ENCODE measurements at places on chromosomes 4 and X. TPM values are rescaled to one million over a fixed set of nuclear protein-coding genes. Genes with fewer than 3 reads are reported as not detected.
A peak's percentile ranks its signal among the peaks of the same experiment; 100 is the strongest.

DNA sequence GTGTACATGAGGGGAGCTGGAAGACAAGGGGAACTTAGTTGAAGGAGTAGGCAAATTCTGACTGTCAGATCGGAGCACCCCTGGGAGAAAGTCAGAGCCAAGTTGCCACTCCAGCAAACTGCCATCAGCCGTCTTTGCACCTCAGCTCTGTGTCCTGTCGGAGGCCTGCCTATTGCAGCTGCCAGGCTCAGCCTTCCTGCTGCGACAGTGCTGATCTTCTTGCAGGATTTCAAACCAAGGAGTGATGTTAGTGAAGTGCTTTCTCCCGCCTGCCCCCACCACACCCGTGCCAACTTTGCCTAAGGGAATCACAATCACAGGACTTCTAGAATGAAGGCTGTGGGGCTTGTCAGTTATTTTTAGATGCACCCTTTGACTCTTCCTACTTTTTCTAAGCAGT, 185.3 kb downstream of the KIT start:
- DNase-seq: no peak

- DNase-seq: no peak
These were observed 226.4 kb downstream of the MAGEB5 start for GRCh38 chrX:26442340-26442739.

The CTAG1B gene
- not detected for total RNA-seq

GRCh38 chr4:43853565-43854264, 594.9 kb downstream of the KCTD8 start:
- no peak for DNase-seq

DNA sequence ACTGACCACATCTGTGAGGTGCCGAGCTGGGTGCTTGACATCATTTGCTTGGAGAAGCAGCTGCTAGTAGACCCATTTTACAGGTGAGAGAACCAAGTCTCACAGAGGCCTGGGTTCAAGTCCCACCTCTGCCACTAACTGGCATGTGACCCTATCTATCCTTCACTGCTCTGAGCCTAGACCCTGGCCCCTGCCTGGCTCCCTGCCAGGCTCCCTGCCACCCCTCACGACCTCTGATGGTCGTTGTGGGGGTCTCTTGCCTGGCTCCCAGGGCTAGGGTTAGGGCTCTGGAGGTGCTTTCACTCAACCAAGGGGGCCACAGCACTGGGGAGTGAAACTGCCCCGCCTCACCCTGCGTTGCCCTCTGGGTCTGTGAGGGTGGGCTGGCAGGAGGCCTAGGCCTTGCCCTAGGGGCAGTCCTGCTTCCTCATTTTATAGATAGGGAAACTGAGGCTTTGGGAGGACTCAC, 7.2 kb upstream of the ADD1 start:
- DNase-seq: no peak

- DNase-seq: peak; percentile 16
These were observed 20.1 kb upstream of the CSF2RA start for GRCh38 chrX:1248331-1249061.

DNA sequence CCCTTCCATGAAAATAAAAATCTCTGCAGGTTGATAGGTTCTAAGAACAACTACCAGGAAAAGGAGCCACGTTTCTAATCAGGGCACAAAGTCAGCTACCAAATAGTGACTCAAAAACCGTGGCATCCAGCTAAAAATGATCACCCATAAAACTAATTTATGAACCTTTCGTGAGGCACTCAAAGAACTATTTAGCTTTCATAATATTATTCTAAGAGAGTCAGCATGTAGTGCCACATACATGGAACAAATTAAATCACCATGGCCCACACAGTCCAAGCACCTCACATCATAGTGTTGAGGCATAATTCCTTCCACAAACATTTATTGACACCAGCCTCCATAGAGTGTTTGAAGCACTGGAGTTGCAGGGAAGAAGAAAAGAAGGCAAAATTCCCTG, 252.0 kb upstream of the PPARGC1A start:
- DNase-seq: no peak

The FGF13 gene
- 4.4 TPM for total RNA-seq

DNA sequence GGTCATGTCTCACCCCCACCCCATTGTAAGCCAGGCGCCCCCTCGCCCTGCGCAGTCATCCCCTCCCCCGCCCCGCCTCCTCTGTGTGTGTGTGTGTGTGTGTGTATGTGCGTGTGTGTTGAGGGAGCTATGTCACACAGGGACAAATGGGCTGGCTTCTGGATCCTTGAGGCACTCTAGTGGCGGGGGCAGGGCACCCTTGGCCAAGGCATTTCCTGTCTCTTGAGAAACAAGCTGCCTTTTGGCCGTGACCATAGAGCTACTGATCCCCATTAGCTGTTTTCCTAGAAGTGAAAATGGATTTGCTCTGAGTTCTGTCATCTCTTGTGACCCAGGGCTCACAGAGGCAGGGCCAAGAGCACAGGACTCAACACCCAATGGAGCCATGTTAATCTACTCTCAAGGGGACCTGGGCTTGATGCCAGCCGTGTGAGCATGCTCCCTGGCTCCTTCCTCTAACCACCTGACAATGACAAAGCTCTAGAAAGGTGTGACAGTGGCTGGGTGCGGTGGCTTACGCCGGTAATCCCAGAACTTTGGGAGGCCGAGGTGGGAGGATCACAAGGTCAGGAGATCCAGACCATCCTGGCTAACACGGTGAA, 162.5 kb upstream of the BCOR start:
- no peak for DNase-seq

DNA sequence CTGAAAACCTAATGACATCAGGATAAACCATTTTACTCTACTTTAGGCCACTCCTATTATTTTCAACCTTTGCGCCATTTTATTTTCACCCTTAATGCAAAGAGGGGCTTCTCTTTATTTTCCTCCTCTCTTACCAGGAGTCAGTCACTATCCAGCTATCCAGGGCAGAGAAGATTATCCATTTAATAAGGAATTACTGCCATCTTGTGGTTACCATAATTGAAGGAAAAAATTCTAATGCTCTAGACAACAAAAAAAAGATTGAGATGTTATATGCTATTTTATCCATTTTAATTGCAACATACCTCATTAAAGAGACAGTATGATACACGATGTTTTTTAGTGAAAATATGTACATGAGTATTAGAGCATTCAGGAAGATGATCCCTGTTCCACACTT, 514.5 kb upstream of the FAM241A start:
- DNase-seq: no peak

The DUX4 gene
- total RNA-seq: not detected

DNA sequence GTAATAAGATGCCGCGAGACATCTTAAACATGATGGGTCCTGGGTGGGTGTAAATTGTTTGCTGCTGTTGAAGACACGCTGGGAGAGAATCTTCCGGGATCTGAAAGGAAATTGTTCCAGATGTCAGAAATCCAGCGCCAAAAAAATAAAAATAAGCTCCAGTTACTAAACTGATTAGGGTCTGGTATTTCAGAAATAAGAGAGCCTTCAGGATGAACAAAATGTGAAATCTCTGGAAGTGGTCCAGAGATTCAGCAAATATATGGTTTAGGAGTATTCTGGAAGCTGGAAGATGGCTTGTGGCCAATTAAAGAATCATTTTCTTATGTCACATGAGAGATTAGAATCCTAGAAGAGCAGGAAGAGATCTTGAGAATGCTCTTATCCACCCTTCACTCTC, 75.8 kb upstream of the NHS start:
- no peak for DNase-seq

- DNase-seq: peak; percentile 22
These were observed 12.1 kb upstream of the DCTD start for GRCh38 chr4:182929296-182929695.

Data from Daoy (cell line).